ENCODE measurements at places on chromosomes 11 and 22. TPM values are rescaled to one million over a fixed set of nuclear protein-coding genes. Genes with fewer than 3 reads are reported as not detected.

DNA sequence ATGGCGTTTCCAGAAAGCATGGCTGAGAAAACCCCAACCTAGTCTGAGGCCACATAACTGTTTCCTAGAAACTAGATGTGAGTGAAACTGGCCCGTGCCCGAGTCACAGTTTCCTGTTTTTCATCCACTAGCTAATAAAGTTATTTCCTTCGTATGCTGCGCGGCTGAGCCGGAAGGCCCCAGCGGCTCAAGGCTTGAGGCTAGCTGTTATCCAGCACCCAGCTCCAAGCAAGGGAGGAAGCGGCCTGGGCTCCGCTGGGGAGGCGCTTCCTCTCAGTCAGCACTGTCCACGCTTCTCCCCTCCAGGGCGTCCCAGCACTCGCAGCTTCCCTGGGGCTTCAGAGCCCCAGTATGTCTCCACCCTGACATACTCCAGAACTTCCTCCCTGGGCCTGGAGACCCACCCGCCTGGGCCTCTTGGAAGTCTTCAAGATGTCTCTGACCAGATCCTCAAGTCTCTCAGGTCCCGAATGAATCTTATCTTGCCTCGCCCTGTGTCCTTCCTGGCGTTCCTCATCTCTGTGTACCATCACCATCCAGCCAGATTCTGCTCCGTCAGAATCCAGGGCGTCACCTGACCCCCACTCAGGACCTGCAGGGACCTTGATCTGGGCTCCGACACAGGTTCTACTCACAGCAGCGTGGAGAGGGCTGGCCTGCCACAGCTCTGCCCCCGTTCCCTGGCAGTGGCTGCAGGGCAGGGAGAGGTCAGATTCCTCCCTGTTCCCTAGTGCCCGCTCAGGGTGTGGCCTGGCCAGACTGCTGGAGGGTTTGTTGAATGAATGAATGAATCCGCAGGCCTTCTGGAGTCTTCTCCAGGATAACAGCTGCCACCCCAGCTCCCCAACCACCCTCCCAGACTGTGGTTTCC is 81.9 kb downstream of the LRRC32 start:
- no peak for DNase-seq

DNA sequence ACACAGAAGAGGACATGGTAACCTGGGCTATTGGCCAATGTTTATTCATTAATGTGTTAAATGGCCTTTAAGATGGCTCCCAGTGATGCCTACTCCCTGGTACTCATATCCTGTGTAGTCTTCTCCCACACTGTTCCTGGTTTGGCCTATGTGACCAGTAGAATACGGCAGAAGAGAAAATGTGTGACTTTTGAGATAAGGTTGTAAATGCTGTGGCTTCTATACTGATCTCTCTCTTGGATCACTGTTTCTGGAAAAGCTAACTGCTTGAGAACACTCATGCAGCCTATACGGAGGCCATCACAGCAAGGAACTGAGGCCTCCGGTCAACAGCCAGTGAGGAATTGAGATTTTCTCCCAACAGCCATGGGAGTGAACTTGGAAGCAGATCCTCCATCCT is 24.1 kb downstream of the MAML2 start:
- DNase-seq = no peak

- no peak for DNase-seq
Observed at GRCh38 chr22:49413551-49413950, 414.1 kb downstream of the BRD1 start.

DNA sequence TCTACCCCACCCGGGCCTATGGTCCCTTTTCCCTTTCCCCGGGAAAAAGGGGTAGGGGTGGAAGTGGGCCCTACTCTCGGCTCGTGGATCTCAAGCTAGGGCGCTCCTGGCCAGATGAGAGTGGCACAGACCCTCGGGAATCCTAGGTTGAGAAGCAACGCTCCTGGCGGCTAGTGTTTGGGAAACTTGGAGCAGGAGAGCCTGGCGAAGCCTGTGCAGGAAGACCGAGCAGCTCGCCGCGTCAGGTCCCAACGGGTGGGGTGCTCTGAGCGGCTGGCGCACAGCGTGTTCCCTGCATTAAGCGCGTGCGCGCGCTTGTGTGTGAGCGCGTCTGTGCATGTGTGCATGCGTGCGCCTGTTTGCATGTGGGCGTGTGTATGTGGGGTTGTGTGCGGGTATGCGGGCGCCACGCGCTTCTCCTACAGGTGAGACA is 7.1 kb upstream of the FLI1 start:
- no peak for DNase-seq

DNA sequence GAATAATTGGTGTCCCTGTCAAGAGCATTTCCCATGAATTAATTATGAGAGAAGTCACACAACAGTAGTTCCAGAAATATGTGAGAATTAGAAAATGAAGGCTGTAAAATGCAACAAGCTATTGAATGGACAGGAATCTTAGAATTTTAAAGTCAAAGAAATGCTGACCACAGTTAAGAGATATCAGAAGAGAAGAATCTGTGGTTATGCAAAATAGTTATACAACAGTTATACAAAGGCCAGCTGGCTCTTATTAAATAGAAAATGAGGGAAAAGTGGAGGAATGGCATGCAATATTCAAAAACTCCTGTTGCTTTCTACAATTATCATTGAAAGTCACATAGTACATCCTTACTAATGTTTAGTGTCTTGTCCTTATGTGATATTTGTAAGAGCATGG is 27.4 kb downstream of the CASP12 start:
- no peak for DNase-seq

DNA sequence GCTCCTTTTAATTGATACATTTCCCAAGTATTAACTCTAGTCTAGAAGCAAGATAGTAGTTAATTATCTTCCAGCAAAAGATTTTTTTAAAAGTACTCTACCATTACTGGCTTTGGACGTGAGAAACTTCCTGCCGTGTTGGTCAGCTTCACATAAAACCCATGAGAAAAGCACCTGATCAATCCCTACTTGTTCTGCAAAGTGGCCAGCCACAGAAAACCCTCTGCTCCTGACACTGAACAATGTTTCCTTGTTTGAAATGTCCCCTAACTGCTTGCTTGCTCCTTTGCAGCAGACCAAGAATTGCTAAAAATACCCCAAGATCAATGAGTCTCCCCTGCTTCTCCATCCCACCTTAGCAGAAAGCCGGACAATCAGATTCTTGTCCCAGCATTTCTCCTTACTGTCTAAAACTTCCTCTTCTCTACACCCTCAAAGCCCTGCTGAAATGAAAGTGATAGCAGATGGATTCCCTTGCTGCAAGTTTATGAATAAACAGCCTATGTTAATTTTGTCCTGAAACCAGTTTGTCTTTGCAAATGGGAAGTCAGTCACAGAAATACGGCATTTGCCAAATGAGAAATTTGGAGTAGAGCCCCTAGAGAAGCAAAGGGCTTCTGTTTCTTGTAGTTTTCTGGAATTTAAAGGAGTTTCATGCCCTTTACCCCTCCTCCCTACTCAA is 207.1 kb upstream of the ARHGAP20 start:
- DNase-seq = no peak

DNA sequence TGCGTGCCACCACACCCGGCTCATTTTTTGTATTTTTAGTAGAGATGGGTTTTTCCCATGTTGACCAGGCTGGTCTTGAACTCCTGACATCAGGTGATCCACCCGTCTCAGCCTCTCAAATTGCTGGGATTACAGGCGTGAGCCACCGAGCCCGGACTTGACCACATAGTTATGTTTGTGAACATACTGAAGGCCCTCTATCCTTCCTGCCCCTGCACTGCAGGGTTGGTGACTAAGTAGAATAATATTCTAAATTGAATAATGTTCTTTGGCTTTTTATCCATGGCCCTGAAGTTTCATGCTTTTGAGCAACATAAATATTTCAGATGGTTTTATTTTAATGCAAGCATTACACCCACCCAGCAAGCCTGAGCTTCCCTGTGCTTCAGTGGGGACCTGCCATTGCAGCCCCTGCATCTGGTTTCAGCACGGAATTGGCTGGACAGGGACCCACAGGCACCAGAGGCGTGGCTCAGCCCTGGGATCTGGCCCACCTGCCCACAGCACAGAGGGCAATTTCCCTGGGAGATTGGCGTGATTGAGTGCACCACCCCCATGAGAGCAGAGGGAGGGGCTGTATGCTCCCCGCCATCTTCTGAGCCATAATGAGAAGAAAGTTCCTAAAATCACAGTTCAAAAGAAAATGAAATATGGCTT is 460.5 kb downstream of the BRD1 start:
- DNase-seq = no peak

- no peak for DNase-seq
Observed at GRCh38 chr11:127458561-127458960, 458.0 kb upstream of the KIRREL3 start.

- no peak for DNase-seq
Observed at GRCh38 chr11:9903579-9903978, 239.7 kb downstream of the SWAP70 start.

- DNase-seq = no peak
Observed at GRCh38 chr11:107785401-107785800, 73.2 kb downstream of the SLC35F2 start.

DNA sequence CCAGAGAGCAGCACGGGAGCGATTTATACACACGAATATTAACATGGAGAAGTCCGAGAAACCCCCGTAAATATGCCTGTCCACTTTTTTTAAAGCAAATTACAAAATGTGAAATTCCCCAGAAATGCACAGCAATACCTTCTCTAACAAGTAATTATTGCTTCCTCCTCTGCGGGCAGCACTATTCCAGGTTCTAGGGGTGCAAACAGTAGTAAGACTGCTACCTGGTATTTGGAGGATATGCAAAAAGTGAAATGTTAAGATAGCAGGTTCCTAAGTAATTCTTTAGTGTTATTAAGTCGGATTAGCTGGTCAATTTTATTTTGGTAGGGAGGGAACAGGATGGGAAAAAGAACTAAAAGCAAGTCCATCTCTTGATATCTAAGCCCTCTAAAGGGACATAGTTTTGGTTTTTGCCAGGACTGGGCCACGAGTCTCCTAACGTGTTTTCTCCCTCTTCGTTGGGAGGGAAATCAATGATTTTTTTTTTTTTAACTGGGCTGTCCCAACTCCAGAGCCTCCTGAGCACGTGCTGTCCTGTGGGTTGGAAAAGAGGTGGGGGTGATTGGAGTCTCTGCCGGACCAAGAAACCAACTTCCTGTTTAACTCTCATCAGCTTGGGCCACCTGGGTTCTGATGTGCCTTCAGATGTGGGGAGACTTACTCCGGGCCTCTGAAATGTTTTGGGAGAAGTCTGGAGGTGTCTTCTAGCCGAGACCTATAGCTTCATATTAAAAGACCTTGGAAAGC is 1.7 kb upstream of the XBP1 start:
- DNase-seq = no peak

DNA sequence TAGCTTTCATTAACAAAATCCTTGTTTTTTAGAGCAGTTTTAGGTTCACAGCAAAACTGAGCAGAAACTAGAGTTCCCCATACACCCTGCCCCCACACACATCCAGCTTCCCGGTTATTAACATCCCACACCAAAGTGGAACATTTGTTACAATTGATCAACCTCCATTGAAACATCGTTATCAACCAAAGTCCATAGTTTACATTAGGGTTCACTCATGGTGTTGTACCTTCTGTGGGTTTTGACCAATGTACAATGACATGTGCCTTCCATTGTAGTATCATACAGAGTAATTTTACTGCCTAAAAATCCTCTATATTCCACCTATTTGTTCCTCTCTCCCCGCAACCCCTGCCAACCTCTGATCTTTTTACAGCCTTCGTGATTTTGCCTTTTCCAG is 28.5 kb downstream of the PRDM11 start:
- DNase-seq = no peak

DNA sequence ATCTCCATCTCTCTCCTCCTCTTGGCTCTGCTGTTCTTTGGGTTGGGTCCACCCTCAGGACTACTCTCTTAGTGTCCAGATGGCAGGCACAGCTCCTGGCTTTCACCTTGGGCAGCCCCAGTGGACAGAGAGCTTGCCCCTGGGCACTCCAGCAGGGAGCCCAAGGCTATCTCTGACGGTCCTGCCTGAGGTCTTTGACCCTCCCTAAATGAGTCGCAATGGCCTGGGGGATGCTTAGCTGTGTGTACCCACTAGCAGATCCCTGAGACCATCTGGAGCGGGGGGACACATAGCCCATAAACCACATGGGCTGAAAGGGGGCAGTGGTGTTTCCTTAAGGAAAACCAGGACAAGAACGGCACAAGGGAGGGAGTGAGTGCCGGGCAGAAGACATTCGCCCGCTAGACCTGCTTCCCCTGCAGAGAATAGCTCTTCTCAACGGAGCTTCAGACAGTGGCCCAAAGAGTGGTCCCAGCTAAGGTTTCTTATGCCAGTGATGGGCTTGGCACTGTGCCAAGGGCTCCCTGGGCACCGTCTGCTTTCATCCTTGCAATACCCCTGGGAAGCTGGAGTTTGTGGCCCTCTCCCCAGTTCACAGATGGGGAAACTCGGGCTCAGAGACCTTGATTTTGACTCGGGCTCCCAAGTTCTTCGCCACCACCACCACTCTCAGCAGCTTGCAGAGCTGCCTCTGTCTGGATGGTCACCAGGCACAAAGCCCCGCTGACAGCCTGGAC is 53.9 kb upstream of the ANO1 start:
- no peak for DNase-seq

- DNase-seq = no peak
Observed at GRCh38 chr11:130645164-130645842, 196.9 kb downstream of the ADAMTS15 start.

DNA sequence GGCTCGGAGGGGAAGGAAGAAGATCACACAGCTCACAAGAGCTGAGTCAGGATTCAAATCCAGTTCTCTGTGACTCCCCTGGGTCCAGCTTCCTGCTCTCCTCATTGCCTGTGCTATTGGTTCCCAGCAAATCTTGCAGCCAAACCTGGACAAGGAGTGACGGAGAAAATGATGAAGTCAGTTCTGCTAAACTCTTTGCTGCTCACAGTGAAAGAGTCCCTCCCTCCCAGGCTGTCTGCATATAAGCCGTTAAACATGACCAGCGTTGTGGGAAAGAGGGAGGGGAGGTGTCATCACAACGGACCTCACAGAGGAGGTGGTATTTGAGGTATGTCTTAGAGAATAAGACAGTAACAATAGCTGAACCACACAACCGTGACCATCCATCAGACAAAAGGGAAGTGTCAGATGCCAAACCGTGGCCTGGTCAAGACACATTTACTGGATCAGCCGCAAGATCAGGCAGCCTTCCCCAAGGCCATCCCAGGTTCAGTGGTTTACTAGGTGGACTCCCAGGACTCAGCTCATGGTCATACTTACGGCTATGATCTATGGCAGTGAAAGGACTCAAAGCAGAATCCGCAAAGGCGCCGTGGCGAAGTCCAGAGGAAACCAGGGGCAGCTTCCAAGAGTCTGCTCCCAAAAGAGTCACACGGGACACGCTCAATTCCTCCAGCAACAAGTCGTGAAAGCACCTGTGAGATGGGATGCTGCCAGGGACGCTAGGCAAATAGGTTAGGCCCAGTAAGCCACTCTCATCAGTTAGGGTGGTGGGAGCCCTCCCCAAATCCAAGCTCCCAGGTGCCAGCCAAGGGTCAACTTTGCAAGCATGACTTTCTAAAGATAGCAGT is 2.8 kb upstream of the CYTH4 start:
- DNase-seq = no peak

MAPK8IP2 gene
- 38.4 TPM for total RNA-seq

GAL3ST1 gene
- total RNA-seq = 1.1 TPM

FAM180B gene
- total RNA-seq = not detected

OVOL1 gene
- total RNA-seq = 0.23 TPM
